ENCODE measurements at places on chromosomes 6 and 20.

DNA sequence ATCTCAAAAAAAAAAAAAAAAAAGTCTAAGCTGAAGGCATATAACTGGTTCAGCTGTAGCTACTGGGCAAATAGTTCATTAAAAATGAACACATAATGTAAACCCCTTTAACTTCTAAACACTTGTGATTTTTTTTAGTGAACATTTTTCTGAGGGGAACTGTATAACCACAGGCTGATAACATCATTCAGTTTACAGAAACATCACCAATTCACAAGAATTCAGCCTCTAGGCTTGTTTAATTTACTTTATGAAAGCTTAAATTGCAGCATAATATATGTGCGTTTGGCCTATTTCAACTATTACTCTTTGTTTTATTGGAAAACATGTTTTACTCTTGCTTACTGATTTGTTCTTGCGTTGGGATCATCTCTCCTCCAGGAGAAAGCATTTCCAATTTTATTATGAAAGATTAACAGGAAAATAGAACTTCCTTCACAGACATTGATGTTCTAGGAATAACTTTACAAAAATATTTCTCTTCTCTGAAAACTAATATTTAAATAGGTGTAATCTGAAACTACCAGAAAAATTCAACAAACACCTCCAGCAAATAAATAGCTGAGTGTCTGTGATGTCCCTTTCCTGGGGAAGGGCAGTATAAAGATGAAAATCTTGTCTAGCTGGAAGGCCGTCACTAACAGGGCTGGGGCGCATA is 284.5 kb downstream of the UST start:
- no peak for DNase-seq

- DNase-seq: no peak
Measured at GRCh38 chr6:161417717-161418462, 144.0 kb upstream of the AGPAT4 start.

GRCh38 chr6:999552-999951 is 306.6 kb upstream of the EXOC2 start:
- DNase-seq: no peak

- DNase-seq: no peak
Measured at GRCh38 chr20:57974863-57975262, 253.6 kb downstream of the ANKRD60 start.

- no peak for DNase-seq
Measured at GRCh38 chr6:42017021-42017643, 33.2 kb upstream of the TAF8 start.

DNA sequence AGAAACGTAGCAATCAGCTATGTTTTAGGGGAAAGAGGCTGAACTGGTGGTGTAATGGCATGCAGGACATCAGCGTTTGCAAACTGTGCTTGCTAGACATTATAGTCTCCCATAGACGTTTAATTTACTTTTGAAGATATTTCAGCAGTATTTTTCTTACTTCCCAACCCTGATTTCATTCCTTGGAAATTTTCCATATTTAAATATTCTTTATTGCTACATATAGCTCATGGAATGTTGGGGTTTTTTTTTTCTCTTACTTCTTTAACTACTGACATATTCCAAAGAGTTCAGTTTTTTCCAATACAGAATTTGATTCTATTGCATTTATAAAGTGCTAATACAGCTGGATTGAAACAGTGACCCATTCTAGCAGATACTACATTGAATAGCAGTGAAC is 694.4 kb upstream of the CITED2 start:
- DNase-seq: no peak

DNA sequence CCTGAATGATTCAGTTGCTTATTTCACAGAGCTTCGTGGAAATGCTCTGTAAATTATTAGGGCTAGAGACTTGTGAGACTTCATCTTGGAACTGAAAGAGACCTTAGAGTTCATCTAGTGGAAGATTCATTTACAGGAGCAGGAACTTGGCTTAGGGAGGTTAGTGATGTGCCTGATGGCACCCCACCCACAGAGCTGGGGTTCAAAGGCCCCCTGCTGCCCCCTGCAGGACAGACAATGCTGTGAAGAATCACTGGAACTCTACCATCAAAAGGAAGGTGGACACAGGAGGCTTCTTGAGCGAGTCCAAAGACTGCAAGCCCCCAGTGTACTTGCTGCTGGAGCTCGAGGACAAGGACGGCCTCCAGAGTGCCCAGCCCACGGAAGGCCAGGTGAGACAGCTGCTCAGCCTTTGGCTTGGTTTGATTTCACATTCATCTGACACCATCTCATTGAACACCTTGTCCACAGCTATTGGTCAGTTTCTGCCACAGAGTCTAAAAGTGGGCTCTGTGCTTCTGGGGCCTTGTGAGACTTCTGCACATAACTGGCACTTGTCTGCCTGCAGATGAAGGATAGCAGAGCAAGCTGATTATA is 25.1 kb downstream of the MYBL2 start:
- DNase-seq: no peak

- DNase-seq: no peak
Measured at GRCh38 chr20:52305858-52306257, 114.3 kb upstream of the ZFP64 start.

DNA sequence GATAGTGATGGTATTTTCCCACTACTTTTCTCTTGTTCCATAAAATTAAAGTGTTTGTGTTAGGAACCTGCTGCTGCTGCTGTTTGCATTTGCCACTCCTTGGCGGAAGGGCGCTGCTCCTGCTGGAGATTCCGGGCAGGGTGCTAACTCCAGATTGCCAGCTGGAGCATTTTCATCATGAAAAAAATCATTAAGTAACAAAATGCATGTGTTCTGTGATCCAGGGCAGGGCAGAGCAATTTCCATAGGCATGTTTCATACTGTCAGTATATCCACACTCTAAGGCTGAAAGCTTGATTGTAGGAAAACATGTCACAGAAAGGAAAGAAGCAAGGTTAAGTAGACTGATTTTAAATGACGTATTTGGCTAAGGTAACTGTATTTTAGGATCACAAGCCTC is 24.0 kb downstream of the PBOV1 start:
- DNase-seq: no peak

All from NCI-H2081 treated with DMSO at 0.1 percent for 48 hours (cell line).